ENCODE measurements at places on chromosomes 1 and 21. TPM values are rescaled to one million over a fixed set of nuclear protein-coding genes. Genes with fewer than 3 reads are reported as not detected.

The DCST1 gene
- total RNA-seq, result not detected

The RGS4 gene
- total RNA-seq, result 36.5 TPM

The C1orf94 gene
- under 0.01 TPM for total RNA-seq

The CNST gene
- total RNA-seq, result 20.0 TPM

The SIM2 gene
- total RNA-seq, result not detected

The SLAMF9 gene
- total RNA-seq, result not detected

The EXO5 gene
- 7.7 TPM for total RNA-seq

GRCh38 chr1:81551946-81552345 lies 248.8 kb upstream of the ADGRL2 start:
- no peak for DNase-seq
- no peaks in the 10 kb centered on the region for H3K36me3 ChIP-seq
- H3K27me3 ChIP-seq, result no peaks in the 10 kb centered on the region
- H3K4me3 ChIP-seq, result no peak overlapping the region

DNA sequence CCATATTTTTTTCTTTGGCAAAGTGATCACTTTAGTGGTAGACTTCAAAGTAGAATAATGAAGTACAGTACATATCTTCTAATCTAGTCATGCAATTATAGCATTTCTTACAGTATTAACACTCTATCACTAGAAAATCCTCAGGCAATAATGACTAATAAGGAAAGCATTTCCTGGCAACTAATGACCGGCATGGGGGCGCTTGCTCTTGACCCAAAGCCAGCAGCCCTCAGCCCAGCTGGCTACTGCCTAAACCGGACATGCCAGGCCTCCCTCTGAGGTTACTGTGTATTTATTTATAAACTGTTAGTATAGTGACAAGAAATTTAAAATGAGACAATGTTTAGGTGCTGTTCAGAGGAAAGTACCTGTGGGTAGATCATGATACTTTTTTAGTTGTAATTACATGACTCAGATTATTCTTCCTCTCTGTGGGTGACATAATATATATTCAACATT lies 633.8 kb downstream of the PTPRC start:
- peaks cover 10% of the 10 kb centered on the region for H3K4me1 ChIP-seq
- H3K27ac ChIP-seq, result peak overlapping the region; percentile 43
- H3K27me3 ChIP-seq, result no peaks in the 10 kb centered on the region

DNA sequence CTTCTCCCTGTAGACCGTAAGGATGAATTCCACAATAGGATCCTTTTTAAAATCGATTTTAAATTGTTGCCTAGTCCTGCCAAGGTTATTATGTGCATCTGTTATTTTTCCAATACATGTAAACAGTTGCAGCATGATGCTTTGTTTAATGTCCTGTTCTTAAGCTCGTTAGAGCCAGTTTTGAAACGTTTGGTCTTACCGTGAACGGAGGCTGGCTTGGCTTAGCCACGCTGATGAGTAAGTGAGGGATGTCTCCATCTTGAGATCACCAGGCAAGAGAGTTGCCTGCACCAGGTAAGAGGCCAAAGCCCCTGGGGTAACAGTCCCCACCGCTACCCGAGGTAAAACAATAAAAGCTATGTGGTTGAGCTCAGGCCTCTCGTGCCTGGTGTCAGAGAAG lies 17.3 kb downstream of the CSTB start:
- DNase-seq, result no peak
- no peak overlapping the region for H3K4me3 ChIP-seq
- H3K4me1 ChIP-seq, result no peaks in the 10 kb centered on the region
- no peaks in the 10 kb centered on the region for H3K27me3 ChIP-seq
- H3K27ac ChIP-seq, result no peak overlapping the region

DNA sequence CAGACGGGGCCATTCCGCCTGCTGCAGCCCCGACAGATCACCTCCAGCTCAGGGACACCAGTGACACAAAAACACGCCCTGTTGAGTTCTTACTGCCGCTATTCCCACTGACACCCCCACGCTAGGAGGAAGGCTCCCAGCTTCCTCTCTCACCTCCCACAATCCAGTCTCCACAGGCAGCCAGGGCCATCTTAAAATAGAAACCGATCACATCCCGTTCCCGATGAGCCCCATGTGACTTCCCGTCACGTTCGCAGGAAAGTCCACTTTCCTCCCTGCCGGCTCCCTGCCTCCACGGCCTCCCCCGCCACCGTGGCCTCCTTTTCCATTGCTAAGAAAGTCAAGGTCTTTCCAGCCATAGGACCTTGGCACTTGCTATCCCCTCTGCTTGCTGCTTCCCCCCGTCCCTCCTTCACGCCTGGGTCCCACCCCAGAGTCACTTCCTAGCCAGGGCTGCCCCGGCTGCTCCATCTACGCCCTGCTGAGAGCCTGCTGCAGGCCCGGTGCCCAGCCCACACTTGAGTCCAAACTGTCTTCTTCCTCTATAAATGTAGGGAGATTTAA lies 24.0 kb upstream of the DDOST start:
- no peaks in the 10 kb centered on the region for H3K36me3 ChIP-seq
- H3K27ac ChIP-seq, result no peak overlapping the region
- no peaks in the 10 kb centered on the region for H3K27me3 ChIP-seq
- H3K4me1 ChIP-seq, result no peaks in the 10 kb centered on the region
- no peak overlapping the region for H3K4me3 ChIP-seq
- DNase-seq, result no peak

- peaks cover 2% of the 10 kb centered on the region for H3K36me3 ChIP-seq
- H3K4me3 ChIP-seq, result no peak overlapping the region
- H3K27ac ChIP-seq, result no peak overlapping the region
- no peaks in the 10 kb centered on the region for H3K27me3 ChIP-seq
These were observed 1.2 kb upstream of the KCNE1 start for GRCh38 chr21:34513129-34513675.

- H3K4me3 ChIP-seq, result peak overlapping the region; percentile 90
- DNase-seq, result no peak
- peak overlapping the region; percentile 99 for H3K27ac ChIP-seq
- H3K4me1 ChIP-seq, result peaks cover 35% of the 10 kb centered on the region
These were observed 407 bp upstream of the PIGV start for GRCh38 chr1:26787381-26787705.

DNA sequence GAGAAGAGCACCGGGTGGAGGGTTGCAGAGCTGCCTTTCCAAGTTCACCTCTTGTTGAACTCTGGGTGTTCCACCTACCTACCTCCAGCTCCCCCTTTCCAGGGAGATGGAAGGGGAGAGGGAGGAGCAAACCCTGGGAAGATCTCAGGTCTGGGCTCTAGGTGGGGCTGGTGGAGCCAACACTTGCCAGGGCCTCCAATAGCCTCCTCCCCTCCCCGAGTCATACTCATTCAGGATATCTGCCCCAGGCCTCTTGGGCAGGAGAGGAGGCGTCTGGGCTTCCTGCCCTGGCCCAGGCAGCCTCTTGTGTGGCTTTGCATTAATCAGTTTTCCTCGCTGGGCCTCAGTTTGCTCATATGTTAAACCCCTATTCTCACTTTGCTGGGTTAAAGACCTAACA lies 13.4 kb downstream of the RAP1GAP start:
- H3K4me3 ChIP-seq, result no peak overlapping the region
- no peak overlapping the region for H3K27ac ChIP-seq
- H3K27me3 ChIP-seq, result peaks cover 20% of the 10 kb centered on the region
- DNase-seq, result no peak

GRCh38 chr1:212967801-212968200 lies 17.5 kb downstream of the VASH2 start:
- peaks cover 5% of the 10 kb centered on the region for H3K27me3 ChIP-seq
- H3K27ac ChIP-seq, result no peak overlapping the region
- H3K4me1 ChIP-seq, result no peaks in the 10 kb centered on the region
- no peaks in the 10 kb centered on the region for H3K36me3 ChIP-seq
- DNase-seq, result peak; percentile 60

DNA sequence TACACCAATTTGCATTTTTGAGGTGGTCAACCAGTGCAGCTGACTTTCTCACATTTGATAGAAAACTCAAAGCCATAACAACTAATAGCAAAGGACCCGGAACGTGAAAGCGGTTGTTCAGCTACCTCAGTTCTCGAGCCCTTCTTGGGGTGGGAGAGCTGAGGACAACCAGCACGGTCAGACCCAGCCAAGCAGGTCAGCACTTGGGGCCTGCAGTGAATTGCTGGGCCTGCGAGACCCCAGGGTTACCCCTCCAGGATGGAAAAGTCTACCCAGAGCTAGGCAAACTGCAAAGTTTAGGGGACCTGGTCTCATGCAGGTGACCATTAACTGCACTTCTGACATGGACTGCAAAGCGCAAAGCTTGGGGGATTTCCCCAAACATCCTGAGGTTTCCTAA lies 23.8 kb upstream of the AJAP1 start:
- no peaks in the 10 kb centered on the region for H3K4me1 ChIP-seq
- H3K27me3 ChIP-seq, result no peaks in the 10 kb centered on the region
- no peaks in the 10 kb centered on the region for H3K36me3 ChIP-seq

GRCh38 chr1:63793741-63794240 lies 20.0 kb downstream of the ROR1 start:
- no peak for DNase-seq
- no peaks in the 10 kb centered on the region for H3K36me3 ChIP-seq
- H3K27ac ChIP-seq, result no peak overlapping the region
- H3K4me3 ChIP-seq, result no peak overlapping the region
- H3K4me1 ChIP-seq, result peaks cover 2% of the 10 kb centered on the region

Measured in fibroblast of lung (primary cell).